ENCODE measurements at places on chromosomes 2 and 18.

DNA sequence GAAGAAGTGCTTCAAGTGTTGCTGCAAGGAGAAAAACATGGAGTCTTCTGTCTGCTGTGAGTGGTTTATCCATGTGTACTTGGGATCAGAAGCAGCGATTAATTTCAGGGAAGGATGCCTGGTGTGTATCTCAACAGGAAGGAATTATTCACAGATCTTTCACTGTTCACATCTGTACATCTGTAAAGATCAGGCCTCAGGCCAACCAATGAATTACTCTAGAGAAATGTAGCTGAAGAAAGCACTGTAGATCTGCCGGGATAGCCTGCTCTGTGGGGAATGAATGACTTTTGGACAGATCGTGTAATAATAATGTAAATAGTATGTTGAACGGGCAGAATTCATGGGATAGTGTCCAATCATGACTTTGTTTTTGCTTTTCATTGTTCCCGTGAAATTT lies 54.0 kb upstream of the SPP2 start:
- no peak for DNase-seq

GRCh38 chr2:20629581-20630171 lies 21.2 kb downstream of the HS1BP3 start:
- DNase-seq, result no peak

DNA sequence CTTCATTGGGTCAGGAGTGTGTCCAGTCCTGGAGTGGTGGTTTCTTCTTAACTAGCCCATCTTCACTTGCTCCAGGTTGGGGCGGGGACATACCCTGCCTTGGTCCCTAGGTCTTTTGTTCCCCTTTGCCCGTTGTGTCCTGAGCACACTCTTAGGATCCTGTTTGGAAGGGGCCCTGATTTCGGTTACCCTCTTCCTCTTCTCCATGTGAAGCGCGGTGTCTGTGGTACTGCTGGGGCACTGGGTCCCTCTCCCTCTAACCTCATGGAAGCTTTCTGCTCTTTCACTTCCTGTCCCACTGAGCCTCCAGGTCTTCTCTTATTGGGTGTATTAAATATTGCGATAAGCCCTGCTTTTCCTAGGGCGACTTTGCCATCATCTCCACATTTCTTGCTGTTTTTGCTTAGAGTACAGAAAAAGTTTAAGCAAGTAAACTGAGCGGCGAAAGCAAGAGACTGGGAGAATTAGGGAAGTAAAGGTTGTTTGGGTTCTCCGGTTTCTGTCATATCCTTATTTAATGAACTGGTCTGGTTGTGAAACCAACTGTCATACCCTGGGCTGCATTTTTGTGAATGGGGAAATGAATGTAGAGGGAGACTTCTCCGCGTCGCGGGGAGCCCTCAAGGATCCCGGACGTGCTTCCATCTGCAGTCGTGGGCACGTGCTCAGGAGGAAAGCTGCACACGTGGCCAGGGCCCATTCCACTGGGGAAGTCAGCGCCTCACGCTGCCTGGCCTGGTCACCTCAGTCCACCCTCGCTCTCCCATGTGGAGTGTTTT lies 73.8 kb upstream of the B3GNT7 start:
- DNase-seq, result no peak

DNA sequence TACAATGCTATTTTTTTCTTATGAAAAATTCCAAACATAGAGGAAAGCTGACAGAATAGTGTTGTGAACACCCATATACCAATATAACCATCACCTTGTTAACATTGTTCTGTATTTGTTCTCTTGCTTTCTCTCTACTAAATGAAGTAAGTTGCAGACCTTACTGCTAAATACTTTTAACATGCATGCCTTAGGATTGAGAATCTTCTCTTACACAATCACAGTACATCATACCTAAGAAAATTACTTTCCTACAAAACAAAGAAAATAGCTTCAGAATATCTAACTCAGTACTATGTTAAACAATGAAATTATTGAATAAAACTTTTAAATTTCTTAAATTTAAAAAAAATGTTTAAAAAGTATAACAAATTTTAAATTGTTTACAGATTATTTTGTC lies 136.5 kb downstream of the UBR3 start:
- DNase-seq, result no peak

- no peak for DNase-seq
These were observed 214.4 kb upstream of the TMEM200C start for GRCh38 chr18:6109743-6110142.

- DNase-seq, result no peak
These were observed 14.9 kb upstream of the SNED1 start for GRCh38 chr2:240983361-240983995.

- no peak for DNase-seq
These were observed 451.0 kb upstream of the SALL3 start for GRCh38 chr18:78528411-78529258.

DNA sequence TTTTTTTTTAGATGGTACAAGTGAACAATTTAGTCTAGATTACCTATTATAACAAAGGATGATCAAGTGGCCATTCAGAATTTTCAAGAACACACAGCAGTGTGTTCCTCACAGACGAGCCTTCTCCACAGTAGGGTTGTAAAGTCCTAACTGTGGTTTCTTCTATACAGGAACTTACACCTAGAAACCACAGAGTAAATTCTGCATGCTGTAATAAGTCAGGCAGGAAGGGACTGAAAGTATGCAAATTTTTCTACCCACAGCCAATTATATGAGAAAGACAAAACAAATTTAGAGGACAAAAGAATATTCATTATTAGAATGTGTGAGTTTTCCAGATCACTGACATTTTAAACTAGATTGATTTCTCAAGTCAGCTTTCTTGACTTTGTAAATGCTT lies 99.5 kb downstream of the RBMS1 start:
- DNase-seq, result no peak
